ENCODE measurements at places on chromosomes 2 and 18. TPM values are rescaled to one million over a fixed set of nuclear protein-coding genes. Genes with fewer than 3 reads are reported as not detected.

GRCh38 chr2:235623111-235623510, 129.3 kb downstream of the AGAP1 start:
- no peak for DNase-seq

GRCh38 chr2:112216167-112216566, 38.7 kb downstream of the ZC3H8 start:
- DNase-seq: no peak

DNA sequence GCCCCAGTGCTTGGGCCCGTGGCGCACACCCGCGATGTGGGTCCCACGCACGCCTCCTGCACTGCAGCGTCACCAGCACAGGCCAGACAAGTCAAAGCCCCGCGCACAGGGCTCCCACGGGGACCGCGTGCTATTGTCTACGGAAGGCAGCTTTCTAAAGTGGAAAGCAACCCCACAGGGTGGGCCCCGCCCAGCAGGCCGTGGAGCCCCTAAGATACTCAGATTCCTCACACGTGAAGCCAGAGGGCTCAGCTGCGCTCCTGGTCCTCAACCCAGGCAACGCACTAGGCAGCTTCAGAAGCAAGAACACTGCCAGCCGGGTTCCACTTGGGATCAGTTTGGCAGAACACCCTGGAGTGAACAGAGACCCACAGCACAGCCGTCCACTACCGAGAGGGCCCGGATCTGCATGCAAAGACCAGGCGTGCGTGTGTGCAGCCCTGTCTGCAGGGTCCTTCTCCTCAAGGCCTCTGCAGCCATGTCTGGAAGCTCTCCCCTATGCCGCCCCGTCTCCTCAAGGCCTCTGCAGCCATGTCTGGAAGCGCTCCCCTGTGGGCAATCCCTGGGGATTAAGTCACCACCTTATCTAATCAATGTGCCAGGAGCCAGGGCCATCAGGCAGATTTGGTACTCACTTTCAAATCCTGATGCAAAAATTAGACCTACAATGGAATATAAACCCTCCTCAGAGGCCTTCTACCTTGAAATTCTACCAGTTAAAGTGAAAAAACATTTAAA, 231.3 kb downstream of the HDAC4 start:
- no peak for DNase-seq

- no peak for DNase-seq
Measured at GRCh38 chr18:21678859-21679258, 25.7 kb downstream of the ABHD3 start.

GRCh38 chr2:42757981-42758740, 5.8 kb downstream of the OXER1 start:
- no peak for DNase-seq

GRCh38 chr18:4888251-4889040, 308.6 kb downstream of the AKAIN1 start:
- DNase-seq: no peak

DNA sequence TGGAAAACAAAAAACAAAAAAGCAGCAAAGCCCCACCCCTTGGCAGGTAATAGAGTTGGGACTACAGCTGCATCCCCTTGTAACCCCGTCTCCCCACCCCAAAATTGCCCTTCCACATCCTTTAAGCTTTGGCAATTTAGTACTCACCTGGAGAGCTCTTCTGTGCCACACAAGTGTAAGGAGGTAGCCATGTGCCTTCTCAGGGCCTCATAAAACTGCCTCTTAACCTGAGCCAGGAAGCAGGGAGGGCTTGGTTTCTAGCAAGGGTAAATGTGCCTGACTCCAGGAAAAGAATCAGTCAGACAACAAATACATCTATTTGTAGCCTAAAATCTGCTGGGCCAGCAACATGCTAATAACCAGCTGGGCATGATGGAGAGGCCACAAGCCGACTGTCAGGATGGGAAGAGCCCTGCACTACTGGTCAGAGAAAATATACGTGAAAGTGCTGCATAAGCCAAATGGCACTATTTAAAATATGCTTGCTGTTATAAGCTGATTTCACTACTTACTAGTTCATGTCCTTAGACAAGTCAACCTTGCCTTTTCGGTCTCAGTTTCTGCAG, 46.3 kb downstream of the NOP58 start:
- no peak for DNase-seq

Gene LAMA3
- total RNA-seq: not detected

Gene SULT1C4
- total RNA-seq: not detected

Gene CAPN14
- 3.3 TPM for total RNA-seq

Gene IL1F10
- not detected for total RNA-seq

Gene C2orf76
- 10.0 TPM for total RNA-seq

Gene PROKR1
- total RNA-seq: 0.05 TPM
